Body of pancreas (tissue), 4 donors: ENCODE measurements at places on chromosomes 6 and 20. TPM values are rescaled to one million over a fixed set of nuclear protein-coding genes. Genes with fewer than 3 reads are reported as not detected.

DNA sequence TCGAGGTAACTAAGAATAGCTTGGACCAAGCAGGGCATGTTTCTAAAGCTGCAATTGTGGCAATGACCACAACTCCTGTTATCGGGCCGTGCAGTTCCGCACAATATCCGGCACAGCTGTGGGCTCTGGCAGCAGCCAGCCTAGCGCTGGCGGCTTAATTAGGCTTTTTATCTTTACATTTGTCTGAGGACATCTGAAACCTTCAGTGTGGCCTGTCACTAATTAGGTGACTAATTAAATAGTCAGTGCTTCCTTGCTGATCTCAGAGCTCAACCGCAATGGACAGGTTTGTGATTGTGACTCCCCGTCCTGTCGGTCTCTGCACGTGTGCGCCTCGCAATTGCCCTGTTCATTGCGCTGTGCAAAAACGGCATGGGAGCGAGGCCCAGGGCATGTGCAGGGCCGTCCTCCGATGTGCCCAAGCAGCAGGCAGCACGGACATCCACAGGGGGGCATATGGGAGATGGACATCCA, 134.8 kb upstream of the INSM1 start:
- H3K4me3 ChIP-seq, result no peak overlapping the region
- H3K27me3 ChIP-seq, result no peaks in the 10 kb centered on the region
- no peaks in the 10 kb centered on the region for H3K36me3 ChIP-seq
- H3K4me1 ChIP-seq, result no peaks in the 10 kb centered on the region

Gene SPINT3
- total RNA-seq, result not detected

Gene STX16
- total RNA-seq, result 55.0 TPM

DNA sequence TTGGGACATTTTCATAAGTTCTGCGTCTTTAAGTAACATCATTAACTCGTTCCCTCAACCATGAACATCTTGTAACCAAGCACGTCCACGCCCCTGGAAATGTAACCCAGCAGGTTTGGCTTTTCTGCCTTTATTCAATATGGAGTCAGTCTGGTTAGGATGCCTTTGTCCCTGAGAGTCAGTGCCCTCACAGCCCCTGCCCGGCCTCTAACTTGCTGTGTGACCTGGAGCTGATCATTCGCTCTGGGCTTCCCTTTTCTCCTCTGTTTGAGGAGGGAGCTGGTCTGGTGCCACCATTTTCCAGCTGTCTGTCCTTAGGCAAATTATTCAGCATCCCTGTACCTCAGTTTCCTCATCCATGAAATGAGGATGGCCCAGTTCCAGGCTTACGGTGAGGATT, 26.5 kb upstream of the ANGPT4 start:
- no peaks in the 10 kb centered on the region for H3K4me1 ChIP-seq
- DNase-seq, result no peak
- no peaks in the 10 kb centered on the region for H3K27me3 ChIP-seq
- no peak overlapping the region for H3K4me3 ChIP-seq
- no peak overlapping the region for H3K27ac ChIP-seq
- H3K36me3 ChIP-seq, result no peaks in the 10 kb centered on the region

Gene OVOL2
- 3.6 TPM for total RNA-seq

- DNase-seq, result peak; percentile 47
- peaks cover 8% of the 10 kb centered on the region for H3K36me3 ChIP-seq
- peak overlapping the region; percentile 76 for H3K27ac ChIP-seq
- H3K4me1 ChIP-seq, result peaks cover 61% of the 10 kb centered on the region
Observed at GRCh38 chr20:32448306-32449056, 90.3 kb downstream of the ASXL1 start.

DNA sequence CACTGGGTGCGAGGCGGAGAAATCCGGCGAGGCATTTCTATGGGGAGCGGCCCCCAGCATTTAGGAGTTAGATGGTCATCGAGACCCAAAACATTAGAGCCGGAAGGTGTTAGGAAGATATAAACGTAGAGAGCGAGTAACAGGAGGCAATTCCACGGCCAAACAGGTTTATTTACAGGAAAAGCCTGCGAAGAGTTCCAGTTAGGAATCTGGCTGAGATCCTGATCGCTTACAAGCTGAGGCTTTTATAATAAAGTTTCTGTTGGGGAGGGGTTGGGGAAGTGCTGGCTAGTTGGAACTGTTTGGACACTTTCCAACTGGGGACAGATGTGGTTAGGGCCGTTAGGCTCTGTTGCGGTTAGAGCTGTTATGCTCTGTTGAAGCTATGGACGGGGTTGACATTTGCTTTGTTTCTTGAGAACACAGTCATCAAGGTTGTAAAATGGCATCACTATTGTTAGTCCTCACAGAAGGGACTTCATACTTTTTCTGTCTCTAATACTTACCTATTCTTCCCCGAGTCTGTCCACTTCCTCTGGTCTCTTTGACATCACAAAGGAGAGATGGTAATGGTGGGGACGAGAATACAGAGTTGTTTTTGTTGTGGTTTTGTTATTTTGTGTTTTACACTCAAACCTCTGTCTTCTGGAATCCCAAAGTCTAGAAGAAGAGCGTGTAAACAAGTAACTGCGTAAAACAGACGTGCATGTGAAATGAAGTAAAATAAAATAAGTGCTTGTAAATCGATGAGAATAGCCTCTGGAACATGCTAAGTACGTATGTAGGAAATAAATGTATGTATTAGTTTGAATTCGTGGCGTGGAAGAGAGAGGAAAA, 554 bp upstream of the ZSCAN31 start:
- no peaks in the 10 kb centered on the region for H3K36me3 ChIP-seq
- DNase-seq, result peak; percentile 35
- H3K27me3 ChIP-seq, result no peaks in the 10 kb centered on the region
- peak overlapping the region; percentile 48 for H3K4me3 ChIP-seq
- peaks cover 18% of the 10 kb centered on the region for H3K4me1 ChIP-seq

DNA sequence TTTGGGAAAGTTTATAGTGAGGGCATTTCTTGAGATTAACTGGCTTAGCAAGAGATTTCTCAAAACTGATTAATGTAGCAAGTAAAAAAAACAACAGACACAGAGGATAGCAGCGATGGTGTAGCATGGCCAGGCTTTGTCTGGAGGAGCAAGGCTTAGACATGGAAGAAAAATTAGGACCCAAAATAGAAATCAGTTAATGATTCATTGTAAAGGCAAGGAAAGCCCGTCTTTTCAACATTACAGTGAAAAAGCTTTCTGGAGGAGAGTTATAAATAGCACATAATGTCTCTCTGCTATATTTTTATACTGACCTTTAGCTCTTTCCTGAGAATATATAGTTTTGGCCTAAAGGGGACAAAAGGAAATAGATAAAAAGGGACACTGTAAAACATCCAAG, 45.1 kb downstream of the FNDC1 start:
- no peak overlapping the region for H3K4me3 ChIP-seq
- no peaks in the 10 kb centered on the region for H3K27me3 ChIP-seq
- H3K27ac ChIP-seq, result no peak overlapping the region
- H3K4me1 ChIP-seq, result no peaks in the 10 kb centered on the region

- H3K4me1 ChIP-seq, result peaks cover 19% of the 10 kb centered on the region
- no peaks in the 10 kb centered on the region for H3K27me3 ChIP-seq
- no peak overlapping the region for H3K27ac ChIP-seq
Observed at GRCh38 chr20:31862157-31862470, 8.2 kb downstream of the DUSP15 start.

DNA sequence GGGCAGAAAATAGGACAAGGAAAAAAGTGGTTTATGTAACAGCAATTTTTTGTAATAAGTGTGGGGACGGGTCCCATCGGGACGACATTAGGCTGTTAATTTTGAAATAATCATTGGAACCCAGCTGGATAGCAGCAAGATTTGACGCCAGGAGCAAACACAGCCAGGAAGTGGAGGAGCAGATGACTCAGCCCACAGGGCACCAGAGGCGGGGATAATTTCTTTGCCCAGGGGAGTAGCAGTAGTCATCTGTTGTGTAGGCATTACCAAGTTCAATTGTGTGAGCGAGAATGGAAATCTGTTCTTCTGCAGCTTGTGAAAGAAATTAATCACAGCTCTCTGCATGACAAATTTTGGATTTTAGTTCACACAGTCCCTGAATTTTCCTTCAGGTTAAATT, 22.6 kb upstream of the RIN2 start:
- H3K27ac ChIP-seq, result no peak overlapping the region
- H3K27me3 ChIP-seq, result no peaks in the 10 kb centered on the region
- no peak overlapping the region for H3K4me3 ChIP-seq
- peaks cover 4% of the 10 kb centered on the region for H3K4me1 ChIP-seq

- H3K36me3 ChIP-seq, result no peaks in the 10 kb centered on the region
- H3K4me3 ChIP-seq, result no peak overlapping the region
- DNase-seq, result no peak
- H3K27me3 ChIP-seq, result no peaks in the 10 kb centered on the region
Observed at GRCh38 chr6:133286765-133287164, 45.6 kb downstream of the EYA4 start.

- H3K27me3 ChIP-seq, result no peaks in the 10 kb centered on the region
- H3K4me3 ChIP-seq, result no peak overlapping the region
- H3K4me1 ChIP-seq, result no peaks in the 10 kb centered on the region
- no peak overlapping the region for H3K27ac ChIP-seq
Observed at GRCh38 chr6:29388533-29388932, 6.9 kb upstream of the OR12D2 start.

GRCh38 chr6:67231092-67231491, 1404.0 kb upstream of the ADGRB3 start:
- H3K4me1 ChIP-seq, result no peaks in the 10 kb centered on the region
- no peak overlapping the region for H3K27ac ChIP-seq
- no peak overlapping the region for H3K4me3 ChIP-seq

Gene EBF4
- 13.0 TPM for total RNA-seq

Gene FHL5
- 9.6 TPM for total RNA-seq

DNA sequence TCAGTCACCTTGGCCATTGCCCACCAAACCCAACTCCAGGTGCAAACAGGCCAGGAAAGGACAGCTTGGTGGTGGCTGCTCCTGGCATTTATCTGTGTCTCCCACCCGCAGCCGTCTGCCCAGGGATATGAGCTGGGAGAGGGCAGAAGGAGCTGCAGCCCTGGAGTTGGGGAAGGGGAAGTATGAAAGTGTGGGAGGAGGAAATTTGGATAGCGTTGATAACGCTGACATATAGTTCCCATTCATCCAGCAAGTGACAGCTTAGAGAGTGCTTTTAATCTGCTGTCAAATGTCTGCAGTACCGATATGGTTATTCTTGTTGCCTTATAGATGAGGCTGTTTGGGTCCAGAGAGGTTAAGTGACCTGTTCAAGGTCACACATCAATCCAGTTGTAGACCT, 741 bp downstream of the KCNK16 start:
- H3K4me3 ChIP-seq, result no peak overlapping the region
- H3K27me3 ChIP-seq, result no peaks in the 10 kb centered on the region
- H3K4me1 ChIP-seq, result peaks cover 5% of the 10 kb centered on the region
- no peak overlapping the region for H3K27ac ChIP-seq

GRCh38 chr20:47546184-47547033, 44.7 kb downstream of the NCOA3 start:
- H3K27me3 ChIP-seq, result no peaks in the 10 kb centered on the region
- no peaks in the 10 kb centered on the region for H3K36me3 ChIP-seq
- H3K27ac ChIP-seq, result no peak overlapping the region

DNA sequence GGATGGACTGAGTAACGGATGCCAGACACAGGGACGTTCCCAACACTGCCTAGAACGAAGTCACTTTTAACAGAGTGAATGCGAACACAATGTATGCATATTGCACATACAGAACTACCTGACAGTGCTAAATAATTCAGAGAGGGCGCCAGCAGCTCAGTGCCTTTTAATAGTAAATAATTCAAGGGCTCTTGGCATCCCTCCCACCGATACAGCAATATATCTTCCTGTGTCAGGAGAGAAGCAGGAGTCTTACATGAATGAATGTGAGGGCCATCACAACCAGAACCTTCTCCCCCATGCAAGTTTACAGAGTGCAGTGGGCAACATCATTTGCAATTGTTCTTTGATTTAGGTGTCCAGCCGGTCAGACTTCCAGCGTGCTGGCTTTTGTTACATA, 88.4 kb upstream of the KCNG1 start:
- DNase-seq, result peak; percentile 48
- H3K4me3 ChIP-seq, result no peak overlapping the region
- H3K36me3 ChIP-seq, result no peaks in the 10 kb centered on the region
- no peaks in the 10 kb centered on the region for H3K27me3 ChIP-seq

Gene TSPO2
- total RNA-seq, result not detected

Gene NR2E1
- not detected for total RNA-seq

Gene LAMA2
- total RNA-seq, result 43.3 TPM

DNA sequence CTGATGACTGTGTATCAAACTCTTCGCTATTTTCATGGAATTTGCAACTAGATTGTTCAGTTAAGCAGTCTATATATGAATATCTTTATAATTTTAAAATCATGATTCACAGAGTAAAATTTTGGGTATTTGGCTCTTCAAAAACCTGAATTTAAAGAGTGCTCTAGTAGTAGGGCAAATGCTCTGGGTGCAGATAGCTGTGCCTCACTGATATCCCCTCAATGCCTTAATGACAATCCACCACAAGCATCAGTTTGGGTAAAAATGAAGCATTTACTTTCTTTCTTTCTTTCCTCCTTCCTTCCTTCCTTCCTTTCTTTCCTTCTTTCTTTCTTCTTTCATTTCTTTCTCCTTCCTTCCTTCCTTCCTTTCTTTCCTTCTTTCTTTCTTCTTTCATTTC, 239.7 kb downstream of the ADGRB3 start:
- no peaks in the 10 kb centered on the region for H3K36me3 ChIP-seq
- no peak overlapping the region for H3K4me3 ChIP-seq
- H3K27ac ChIP-seq, result no peak overlapping the region
- no peak for DNase-seq

DNA sequence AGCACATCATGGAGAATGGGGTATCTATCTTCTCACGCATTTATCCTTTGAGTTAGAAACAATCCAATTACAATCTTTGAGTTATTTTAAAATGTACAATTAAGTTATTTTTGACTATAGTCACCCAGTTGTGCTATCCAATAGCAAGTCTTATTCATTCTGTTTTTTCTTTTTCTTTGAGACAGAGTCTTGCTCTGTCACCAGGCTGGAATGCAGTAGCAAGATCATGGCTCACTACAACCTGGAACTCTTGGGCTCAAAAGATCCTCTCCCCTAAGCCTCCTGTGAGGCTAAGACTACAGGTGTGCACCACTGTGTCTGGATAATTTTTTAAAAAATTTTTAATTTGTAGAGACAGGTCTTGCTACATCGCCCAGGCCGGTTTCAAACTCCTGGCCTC, 201.5 kb upstream of the ZNF217 start:
- no peaks in the 10 kb centered on the region for H3K27me3 ChIP-seq
- H3K4me1 ChIP-seq, result peaks cover 19% of the 10 kb centered on the region
- no peak overlapping the region for H3K4me3 ChIP-seq
